Prostate gland (tissue), 2 donors: ENCODE measurements at places on chromosomes 5 and 9.
A peak's percentile ranks its signal among the peaks of the same experiment; 100 is the strongest.

DNA sequence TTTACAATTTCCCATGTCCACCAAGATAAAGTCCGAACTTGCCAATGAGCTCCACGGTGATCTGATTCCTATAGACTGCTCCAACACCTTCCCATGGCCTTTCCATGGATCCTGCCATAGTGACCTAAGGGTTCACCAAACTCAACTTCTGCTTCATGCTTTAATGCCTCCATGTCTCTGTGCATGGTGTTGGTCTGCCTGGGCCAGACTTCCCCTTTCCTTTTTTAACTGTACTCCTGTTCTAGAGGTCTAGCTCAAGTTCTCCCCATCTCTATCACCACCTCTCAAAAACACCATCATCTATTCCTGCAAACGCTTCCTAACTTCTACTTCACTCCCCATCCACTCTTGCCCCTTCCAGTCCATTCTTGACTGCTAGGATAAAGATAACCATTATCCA, 14.8 kb upstream of the SMARCA2 start:
- no peak for DNase-seq

- DNase-seq: no peak
These were observed 39.0 kb upstream of the PPP1R26 start for GRCh38 chr9:135440620-135441019.

DNA sequence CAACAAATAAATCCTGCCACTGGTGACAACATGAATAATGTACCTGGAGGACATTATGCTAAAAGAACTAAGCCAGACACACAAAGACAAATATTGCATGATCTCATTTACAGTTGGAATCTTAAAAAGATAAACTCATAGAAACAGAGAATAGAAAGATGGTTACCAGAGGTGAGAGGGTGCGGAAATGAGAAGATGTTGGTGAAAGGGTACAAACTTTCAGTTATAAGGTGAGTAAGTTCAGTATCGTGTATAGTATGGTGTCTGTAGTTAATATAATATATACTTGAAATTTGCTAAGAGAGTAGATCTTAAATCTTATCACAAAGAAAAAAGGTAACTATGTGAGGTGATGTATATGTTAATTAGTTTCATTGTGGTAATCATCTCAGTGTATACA, 63.3 kb downstream of the PRRC1 start:
- no peak for DNase-seq

- no peak for DNase-seq
These were observed 257.9 kb downstream of the SGCD start for GRCh38 chr5:156584871-156585270.

GRCh38 chr5:116652903-116653302, 78.3 kb upstream of the SEMA6A start:
- no peak for DNase-seq

- no peak for DNase-seq
These were observed 33.0 kb downstream of the FOXD1 start for GRCh38 chr5:73415617-73416016.

GRCh38 chr5:179120421-179120861, 60.3 kb downstream of the ZNF354C start:
- no peak for DNase-seq

- no peak for DNase-seq
These were observed 83.7 kb upstream of the FCN2 start for GRCh38 chr9:134796882-134797281.

DNA sequence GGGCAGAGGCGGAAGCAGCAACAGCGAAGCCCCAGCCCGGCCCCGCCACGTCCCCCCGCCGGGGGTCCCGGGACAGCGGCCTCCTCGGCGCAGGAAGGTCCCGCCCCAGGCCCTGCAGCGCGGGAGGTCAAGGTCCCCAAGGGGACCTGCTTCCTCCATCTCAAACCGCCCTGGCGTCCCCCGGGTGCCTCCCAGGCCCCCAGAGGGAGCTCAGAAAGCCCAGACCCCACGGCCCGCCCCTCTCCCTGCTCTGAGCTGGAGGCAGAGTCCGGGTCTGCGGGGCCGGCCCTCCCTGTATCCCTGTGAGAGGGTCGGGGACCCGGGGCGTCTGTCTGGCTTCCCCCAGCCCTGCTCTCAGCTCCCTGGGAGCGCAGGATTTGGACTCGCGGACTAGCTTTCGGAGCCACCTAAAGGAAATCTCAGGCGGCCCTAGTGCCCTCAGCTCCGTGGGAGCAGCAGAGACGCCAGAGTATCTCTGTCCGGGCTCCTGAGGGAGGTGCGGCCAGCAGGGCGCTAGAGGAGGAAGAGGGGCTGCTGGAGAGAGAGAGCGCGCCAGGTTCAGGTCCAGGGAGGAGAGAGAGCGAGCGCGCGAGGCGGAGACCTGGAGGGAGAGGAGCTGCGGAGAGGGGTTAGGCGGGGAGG, 30.7 kb downstream of the EXOC3 start:
- DNase-seq: no peak

GRCh38 chr5:14153932-14154731, 11.0 kb downstream of the TRIO start:
- peak; percentile 70 for DNase-seq

DNA sequence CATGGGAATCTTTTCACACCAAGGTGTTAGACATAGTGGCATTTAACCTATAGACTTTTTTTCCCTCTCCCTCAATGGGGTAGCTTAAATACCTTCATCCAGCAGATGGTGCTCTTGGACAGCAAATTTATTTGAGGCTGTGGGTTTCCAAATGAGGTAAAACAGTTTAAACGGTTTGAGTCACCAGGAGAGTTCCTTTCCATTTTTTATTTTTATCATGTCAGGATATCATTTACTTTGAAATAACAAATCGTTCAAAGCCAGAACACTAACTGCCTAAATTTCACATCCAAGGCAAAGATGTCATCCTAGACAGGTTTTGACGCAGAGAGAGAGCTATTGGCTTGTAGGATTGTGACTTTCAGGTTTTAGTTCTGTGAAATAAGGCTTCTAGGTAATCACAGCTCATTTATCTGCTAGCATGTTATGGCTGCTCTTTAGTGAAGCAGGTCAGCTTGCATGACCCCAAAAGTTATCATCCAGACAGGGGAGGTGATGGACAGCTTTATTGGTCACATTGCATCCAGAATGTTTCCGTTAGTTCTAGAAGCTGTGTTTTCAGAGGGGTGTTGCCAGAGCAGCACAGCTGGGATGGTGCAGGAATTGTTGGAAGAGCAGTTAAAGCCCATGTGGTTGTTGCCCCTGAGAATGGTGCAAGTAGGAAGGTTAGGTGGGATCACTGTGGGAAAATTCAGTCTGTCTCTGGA, 69.8 kb downstream of the KDM4C start:
- DNase-seq: no peak

- DNase-seq: no peak
These were observed 26.9 kb downstream of the CSNK1G3 start for GRCh38 chr5:123538670-123539459.

- no peak for DNase-seq
These were observed 185.6 kb downstream of the EFNA5 start for GRCh38 chr5:107485184-107485583.
